ENCODE measurements at places on chromosomes 11 and 22. TPM values are rescaled to one million over a fixed set of nuclear protein-coding genes. Genes with fewer than 3 reads are reported as not detected.

Gene OR8D1
- polyA plus RNA-seq: not detected

DNA sequence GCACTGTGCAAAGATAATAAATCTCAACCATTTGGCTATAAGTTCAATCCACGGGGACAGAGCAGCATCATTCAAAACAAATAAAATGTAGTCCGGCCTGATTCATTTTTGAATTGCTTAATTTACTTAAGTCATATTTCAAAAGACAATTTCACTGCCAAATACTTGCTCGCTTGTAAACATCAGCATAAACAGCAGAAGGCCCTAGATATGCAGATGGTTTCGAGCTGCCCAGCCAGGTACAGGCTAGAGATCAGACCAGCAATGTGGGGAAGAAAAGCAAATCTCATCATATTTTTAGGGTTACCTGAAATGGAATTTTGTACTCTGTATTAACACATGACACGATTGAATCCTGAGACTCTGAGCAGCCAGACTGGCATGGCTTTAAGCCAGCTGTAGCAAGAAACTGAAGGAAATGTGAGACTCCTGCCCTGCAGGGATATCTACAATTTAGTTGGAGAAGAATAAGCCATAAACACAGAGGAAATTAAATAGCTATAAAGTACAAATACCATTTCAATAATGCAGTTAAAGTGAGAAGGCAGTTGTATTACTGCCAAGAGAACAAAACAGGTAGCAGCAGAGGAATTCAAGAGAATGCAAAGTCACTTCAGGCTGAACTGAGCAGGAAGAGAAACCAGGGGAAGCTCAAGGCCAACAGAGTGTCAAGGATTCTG, 440.3 kb downstream of the ETS1 start:
- no peaks in the 10 kb centered on the region for H3K27me3 ChIP-seq
- H3K4me1 ChIP-seq: no peaks in the 10 kb centered on the region
- DNase-seq: no peak
- no peak overlapping the region for H3K4me3 ChIP-seq

Gene MYEOV
- polyA plus RNA-seq: not detected

DNA sequence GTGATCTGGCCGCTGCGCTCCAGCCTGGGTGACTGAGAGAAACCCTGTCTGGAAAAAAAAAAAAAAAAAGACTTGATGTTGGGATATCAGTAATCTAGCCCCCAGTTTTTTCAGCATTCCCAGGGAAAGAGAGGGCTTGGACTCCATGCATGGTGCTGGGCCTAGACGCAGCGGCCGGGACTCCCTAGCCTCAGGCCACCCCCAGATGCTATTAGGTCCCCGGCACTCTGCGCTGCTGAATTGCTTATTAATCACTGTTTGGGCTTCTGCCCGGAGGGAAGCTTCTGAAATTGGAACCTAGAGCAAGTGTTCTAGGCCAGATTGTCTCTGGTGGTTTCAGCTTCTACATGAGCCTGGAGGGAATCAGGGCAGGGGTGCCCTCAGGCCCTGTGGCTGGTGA, 39.0 kb downstream of the SLCO2B1 start:
- peaks cover 2% of the 10 kb centered on the region for H3K27me3 ChIP-seq
- H3K36me3 ChIP-seq: no peaks in the 10 kb centered on the region
- DNase-seq: no peak
- H3K27ac ChIP-seq: no peak overlapping the region
- H3K4me1 ChIP-seq: peaks cover 7% of the 10 kb centered on the region

Gene SYT8
- polyA plus RNA-seq: not detected

GRCh38 chr11:61277186-61278000, 17.7 kb downstream of the VWCE start:
- no peak for DNase-seq
- no peaks in the 10 kb centered on the region for H3K27me3 ChIP-seq
- no peaks in the 10 kb centered on the region for H3K36me3 ChIP-seq

Measured in CD14-positive monocyte (primary cell).